GM23338 (cell line): ENCODE measurements at places on chromosomes 16 and 17. TPM values are rescaled to one million over a fixed set of nuclear protein-coding genes. Genes with fewer than 3 reads are reported as not detected.

GRCh38 chr17:77444628-77444983 lies 303.8 kb downstream of the SEC14L1 start:
- no peak overlapping the region for H3K27ac ChIP-seq
- no peaks in the 10 kb centered on the region for H3K27me3 ChIP-seq
- DNase-seq = no peak
- H3K4me1 ChIP-seq = peaks cover 4% of the 10 kb centered on the region; the same call in 1 of the 2 replicates
- H3K4me3 ChIP-seq = no peak overlapping the region

- no peak for DNase-seq
- peaks cover 20% of the 10 kb centered on the region; the same call in 1 of the 2 replicates for H3K36me3 ChIP-seq
- 0 out of 2 replicates have a peak overlapping the region, but pooled peaks have one; percentile 52 for H3K27ac ChIP-seq
- no peaks in the 10 kb centered on the region for H3K27me3 ChIP-seq
Observed at GRCh38 chr16:70779361-70779760, 21.6 kb downstream of the VAC14 start.

DNA sequence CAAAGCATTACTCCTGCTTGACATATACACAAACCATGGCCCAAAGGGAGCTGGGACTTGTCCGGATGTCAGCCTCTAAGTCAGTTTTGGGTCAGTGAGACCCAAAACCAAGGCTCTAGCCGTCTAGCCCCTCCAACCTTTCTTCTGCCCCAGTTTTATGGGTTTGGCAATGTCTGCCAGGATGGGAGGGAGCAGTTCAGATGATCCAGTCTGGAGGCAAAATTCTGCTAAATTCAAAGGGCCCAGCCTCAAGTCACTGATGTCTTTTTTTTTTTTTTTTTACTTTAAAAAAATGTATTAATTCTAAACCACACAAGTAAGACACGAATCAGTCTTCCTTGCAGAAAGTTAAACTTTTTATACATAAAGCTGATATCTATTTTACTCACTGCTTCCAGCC lies 8.6 kb downstream of the NLRC5 start:
- DNase-seq = no peak
- no peak overlapping the region for H3K27ac ChIP-seq
- no peak overlapping the region for H3K4me3 ChIP-seq
- no peaks in the 10 kb centered on the region for H3K36me3 ChIP-seq
- no peaks in the 10 kb centered on the region for H3K27me3 ChIP-seq
- no peaks in the 10 kb centered on the region; the same call in 1 of the 2 replicates for H3K4me1 ChIP-seq

DNA sequence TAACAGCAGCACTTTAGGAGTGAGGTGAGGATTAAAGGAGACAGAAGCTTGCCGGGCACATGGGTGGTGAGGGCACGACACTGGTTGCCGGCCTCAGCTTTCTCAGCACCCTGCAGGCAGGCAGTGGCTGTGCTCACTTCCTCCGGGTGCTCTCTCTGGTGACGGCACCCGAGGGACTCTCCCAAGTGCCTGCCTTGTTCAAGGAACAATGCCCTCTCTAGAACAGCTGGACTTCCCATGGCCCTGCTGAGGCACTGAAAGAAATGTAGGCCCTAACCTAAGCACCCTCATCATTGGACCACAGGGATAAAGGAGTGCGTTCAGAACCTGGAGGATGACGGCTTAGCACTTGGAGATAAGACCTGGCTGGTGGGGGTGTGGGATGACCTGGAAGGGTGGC lies 72.7 kb downstream of the N4BP1 start:
- H3K4me1 ChIP-seq = no peaks in the 10 kb centered on the region
- H3K27ac ChIP-seq = no peak overlapping the region
- H3K4me3 ChIP-seq = no peak overlapping the region
- no peaks in the 10 kb centered on the region; the same call in 1 of the 2 replicates for H3K36me3 ChIP-seq

STH gene
- polyA plus RNA-seq = 0.55 TPM in 1 of 2 replicates, not detected in the other

ANKRD13B gene
- polyA plus RNA-seq = 8.2 and 9.6 TPM in 2 replicates

- no peaks in the 10 kb centered on the region for H3K27me3 ChIP-seq
- peak overlapping the region; percentile 57 for H3K27ac ChIP-seq
- peak overlapping the region; percentile 75 for H3K4me3 ChIP-seq
- peaks cover 18% of the 10 kb centered on the region for H3K4me1 ChIP-seq
- peak; percentile 62 for DNase-seq
Observed at GRCh38 chr17:57986841-57987580, 1.0 kb downstream of the VEZF1 start.
